ENCODE measurements at places on chromosomes 12 and 14.

GRCh38 chr14:94098326-94098992 is 12.1 kb upstream of the IFI27 start:
- DNase-seq, result no peak

GRCh38 chr12:54232790-54233189 is 44.0 kb upstream of the SMUG1 start:
- DNase-seq, result no peak

- DNase-seq, result no peak
These were observed 675 bp downstream of the NEDD8 start for GRCh38 chr14:24231263-24232120.

GRCh38 chr14:55580470-55581341 is 699 bp downstream of the KTN1 start:
- peak; percentile 52 for DNase-seq

DNA sequence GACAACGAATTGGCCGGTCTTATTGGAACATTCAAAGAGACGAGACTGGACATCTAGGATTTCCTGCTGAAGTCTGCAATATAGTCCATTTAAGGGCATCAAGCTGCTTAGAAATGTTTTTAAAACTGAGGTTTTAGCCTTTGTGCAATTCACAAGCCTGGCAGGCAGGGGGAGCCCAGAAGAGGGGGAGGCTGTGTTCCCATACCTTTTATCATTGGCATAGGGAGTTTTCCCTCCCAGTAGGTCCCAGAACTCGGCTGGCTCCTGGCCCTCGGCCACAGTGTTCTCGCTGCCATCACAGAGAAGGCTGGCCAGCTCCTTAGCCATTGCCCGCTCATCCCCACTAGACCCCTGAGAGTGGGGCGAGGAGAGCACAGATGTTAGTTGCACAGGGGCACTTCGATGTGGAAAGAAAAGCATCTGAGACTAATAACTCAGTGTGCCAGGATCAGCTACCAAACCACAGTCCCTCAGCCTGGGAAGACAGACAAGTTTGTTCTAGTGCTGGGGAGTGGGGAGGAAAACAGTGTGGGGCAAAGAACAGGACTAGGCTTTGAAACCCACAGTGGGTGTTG is 15.1 kb downstream of the AVIL start:
- DNase-seq, result no peak

- peak; percentile 46 for DNase-seq
These were observed 11.1 kb downstream of the BAG5 start for GRCh38 chr14:103551338-103551762.

DNA sequence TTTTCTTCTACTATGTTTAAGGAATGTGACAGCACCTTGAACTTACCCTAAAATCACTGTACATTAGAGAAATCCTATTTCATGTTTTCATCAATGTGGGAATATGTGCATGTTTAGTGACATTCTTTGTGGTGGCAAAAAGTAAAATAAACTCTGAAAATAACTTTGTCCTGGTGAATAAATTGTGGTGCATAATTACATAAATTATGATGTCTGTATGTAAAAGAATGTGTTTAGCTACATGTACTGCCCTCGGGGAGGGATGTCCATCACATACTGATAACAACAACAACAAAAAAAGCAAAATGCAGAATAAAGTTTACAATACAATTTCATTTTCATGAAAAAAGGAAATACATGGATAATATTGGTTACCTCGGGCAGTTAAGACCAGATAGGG is 157.3 kb downstream of the METTL25 start:
- no peak for DNase-seq

DNA sequence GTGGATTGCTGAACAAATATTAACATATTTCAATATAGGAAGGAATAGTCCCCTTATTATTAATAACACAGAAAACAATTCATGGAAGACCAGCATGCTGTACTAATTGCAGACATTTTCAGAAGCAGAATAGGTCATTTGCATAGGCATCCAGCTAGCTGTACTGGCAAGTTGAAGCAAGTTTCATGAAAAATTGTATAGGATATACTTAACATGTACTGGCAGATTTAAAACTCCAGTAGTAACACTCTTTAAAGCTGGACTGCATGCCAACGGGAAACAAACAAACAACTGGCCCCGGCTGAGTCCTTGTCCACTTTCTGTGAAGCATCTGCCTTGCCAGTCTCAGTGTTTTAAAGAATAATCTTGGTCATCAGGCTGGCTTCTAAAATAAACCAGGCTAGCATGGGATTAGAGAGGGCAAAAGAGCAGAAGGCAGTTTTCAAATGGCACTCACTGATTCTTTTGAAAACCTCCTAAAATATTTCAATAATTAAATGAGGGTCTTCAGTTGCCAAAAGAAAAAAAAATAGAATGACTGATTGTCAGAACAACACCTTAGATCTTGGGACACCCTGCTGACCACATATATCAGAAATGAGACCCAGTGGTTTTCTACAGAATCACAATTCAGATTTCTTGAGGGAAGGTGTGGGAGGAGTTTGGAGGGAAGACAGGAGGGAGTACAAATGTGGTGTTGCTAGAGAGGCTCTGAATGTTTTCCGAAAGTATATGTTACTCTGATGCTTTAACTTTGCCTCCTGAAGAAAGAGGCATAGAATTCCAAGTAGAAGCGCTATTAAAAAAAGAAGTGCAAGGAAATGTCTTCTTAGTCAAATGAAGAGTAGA is 122.5 kb upstream of the KRAS start:
- DNase-seq, result no peak

DNA sequence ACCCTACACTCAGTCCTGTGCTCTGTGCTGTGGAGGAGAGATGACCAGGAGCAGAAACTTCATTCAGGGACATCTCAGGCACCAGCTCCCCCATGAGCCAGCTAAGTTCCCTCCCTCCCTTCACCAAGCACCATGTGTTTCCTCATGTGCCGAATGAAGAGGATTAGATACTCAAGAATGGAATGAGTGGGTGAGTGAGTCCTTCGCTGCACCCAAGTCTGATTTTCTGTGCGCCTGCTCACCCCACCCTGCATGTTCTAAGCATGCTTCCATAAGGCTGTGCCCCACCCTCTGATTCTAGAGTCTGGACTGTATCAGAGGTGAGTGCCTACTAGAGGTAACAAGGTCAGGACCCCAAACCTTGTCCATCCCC is 12.1 kb downstream of the SERPINA5 start:
- no peak for DNase-seq

GRCh38 chr14:102283631-102284129 is 21.3 kb downstream of the MOK start:
- DNase-seq, result no peak

DNA sequence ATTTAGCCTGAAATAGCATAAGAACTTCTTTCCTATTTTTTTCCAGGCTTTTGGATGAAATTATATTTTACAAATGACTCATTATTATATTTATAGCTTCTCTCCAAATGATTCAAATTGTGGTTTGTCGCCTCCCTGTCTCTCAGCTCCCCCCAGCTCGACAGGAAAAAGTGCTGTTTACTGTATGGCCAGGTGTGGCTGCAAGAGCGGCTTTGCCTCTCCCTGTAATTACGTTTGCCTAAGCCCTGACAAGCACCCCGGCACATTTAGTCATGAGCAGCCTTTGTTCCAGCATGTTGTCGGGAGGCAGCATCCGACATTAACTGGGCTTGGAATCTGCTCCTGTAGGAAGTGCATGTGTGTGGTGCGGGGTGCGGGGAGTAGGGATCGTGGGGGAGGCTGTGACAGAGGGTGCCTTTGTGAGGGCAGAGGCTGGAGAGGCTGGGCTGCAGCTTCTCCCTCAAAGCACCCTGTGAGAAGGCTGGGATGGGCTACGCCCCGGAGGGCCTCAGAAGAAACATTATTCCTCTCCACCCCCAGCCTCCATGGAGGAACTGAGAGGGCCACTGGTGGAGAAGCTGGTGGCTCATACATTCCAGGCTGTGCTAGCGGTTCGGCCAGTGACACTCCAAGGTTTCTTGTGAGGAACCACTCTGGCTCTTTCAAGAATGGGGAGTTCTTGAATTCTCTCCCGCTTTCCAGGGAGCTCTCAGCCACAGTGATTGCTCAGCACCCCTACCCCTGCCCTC is 42.1 kb upstream of the CTDSP2 start:
- peak; percentile 83 for DNase-seq

- DNase-seq, result no peak
These were observed 122.9 kb downstream of the OTOGL start for GRCh38 chr12:80222261-80222660.

- DNase-seq, result peak; percentile 71
These were observed 25.0 kb upstream of the HSPB8 start for GRCh38 chr12:119153477-119154434.

DNA sequence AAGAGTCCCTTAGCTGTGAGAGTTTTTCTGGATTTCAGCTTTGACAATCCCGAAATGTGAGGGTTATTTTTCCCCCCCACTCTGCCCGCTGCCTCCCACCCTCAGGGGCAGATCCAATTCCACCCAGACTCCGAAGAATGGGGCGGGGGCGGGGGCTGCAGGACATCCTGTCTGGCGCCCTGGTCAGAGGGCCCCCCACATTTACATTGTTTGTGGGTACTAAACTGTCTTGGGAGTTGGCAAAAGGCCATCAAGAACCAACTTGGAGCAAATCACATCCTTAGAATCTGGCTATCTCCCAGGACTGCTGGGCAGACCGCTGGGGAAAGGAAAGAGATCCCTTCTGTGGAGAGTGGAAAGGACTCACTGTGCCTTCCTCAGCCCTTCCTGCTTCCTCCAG is 2.4 kb downstream of the EMP1 start:
- no peak for DNase-seq

- DNase-seq, result no peak
These were observed 128.2 kb downstream of the RGS6 start for GRCh38 chr14:72060460-72060859.

DNA sequence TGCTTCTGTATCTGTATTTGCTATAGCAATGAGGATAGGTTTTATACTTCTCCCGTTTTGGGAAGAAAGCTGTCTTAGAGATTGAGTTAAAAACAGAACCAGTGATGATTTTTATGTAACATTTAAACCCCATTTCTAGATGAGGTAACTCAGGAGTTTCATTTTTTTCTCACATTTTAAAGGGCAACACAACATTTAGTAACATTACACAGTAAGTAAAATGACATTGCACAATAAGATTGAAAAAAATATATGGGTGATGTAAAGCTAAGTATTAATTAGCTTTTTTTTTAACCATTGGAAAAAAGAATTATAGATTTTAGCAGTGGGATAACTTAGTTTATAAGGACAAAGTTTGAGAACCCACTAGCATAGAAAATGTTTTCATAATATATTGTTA is 25.2 kb upstream of the SCFD1 start:
- DNase-seq, result no peak

- DNase-seq, result no peak
These were observed 4.8 kb upstream of the NINJ2 start for GRCh38 chr12:668090-668481.

DNA sequence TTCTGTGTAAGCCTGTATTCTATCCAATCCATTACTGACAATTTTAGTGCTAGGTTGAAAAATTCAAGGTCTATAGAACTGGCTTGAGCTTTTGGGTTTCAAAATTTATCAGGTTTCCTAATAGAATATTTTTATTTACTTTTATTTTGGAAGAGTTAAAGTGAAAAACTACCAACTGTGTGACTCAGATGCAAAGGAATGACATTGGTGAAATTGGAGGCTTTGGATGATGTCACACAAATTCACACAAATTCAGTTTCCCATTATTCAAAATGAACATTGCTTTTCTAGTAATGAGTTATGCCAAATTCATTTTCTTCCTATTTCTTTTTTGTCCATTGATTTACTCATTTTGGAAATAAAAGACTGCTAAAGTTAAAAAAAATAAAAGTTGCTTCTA is 186.9 kb downstream of the ALX1 start:
- DNase-seq, result no peak

GRCh38 chr12:26425587-26426260 is 230.4 kb downstream of the SSPN start:
- no peak for DNase-seq

GRCh38 chr14:35317820-35318219 is 25.6 kb downstream of the PSMA6 start:
- DNase-seq, result no peak

DNA sequence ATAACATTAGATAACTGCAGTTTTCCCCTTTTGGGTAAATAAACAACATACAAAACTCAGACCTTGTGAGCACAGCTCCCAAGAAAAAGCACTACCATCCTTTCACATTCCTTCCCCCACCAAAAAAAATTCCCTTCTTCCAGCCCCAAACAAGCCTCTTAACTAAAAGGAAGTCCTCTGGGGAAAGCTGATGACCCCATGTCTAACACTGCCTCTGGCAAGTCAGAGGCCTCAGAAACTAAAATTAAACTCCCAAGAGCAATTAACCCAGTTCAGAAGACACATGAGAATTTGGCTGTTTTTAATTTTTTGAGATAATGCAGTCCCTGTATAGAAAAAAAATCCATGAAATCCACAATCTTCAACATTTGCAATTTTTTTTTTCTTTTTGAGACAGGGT is 127.7 kb downstream of the SPTSSA start:
- no peak for DNase-seq
